Activated T-helper 17 cell treated with anti-CD3 and anti-CD28 coated beads, Interleukin-2, amount 50 U/mL, for 72 hours (primary cell): ENCODE measurements at places on chromosomes 6 and 20. TPM values are rescaled to one million over a fixed set of nuclear protein-coding genes. Genes with fewer than 3 reads are reported as not detected.

The PDE10A gene
- not detected for total RNA-seq

- no peak for ATAC-seq
Observed at GRCh38 chr6:37099442-37099841, 70.5 kb upstream of the PIM1 start.

The HLA-DOB gene
- 2.8 TPM for total RNA-seq

The BPIFA1 gene
- total RNA-seq = not detected

- no peak for ATAC-seq
Observed at GRCh38 chr20:45722047-45722446, at the start of gene SPINT4. SPINT4 (plus strand) TSS chr20:45722347; CDS start chr20:45722368, 21 bp downstream.

- no peak for ATAC-seq
Observed at GRCh38 chr20:1761116-1761515, 103.5 kb upstream of the SIRPG start.

GRCh38 chr6:149472241-149472640, 12.6 kb downstream of the ZC3H12D start:
- ATAC-seq = peak; percentile 73

DNA sequence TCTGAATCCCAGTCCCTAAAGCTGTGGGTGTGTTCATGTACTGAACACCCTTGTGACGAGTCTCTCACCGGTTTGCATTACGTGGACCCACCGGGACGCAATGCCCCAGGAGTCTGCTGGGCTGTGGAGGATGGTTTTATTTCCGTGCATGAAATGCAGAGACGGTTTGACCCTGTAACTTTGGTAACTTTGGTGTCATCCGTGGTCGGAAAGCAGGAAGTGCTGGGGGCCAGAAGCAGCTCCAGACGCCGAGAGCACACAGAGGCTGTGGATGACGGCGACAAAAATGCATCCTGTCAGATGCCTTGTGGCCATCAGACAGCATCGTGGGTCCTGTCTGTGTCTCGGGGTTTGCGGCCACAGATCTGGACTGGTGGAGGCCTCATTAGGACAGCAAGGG, 7.2 kb downstream of the BHLHE23 start:
- ATAC-seq = no peak

GRCh38 chr20:46709459-46710152, at the start of gene SLC2A10:
SLC2A10 (plus strand) TSS chr20:46709649; CDS start chr20:46709737, 88 bp downstream.
- no peak for ATAC-seq

The UTRN gene
- total RNA-seq = 51.2 TPM

DNA sequence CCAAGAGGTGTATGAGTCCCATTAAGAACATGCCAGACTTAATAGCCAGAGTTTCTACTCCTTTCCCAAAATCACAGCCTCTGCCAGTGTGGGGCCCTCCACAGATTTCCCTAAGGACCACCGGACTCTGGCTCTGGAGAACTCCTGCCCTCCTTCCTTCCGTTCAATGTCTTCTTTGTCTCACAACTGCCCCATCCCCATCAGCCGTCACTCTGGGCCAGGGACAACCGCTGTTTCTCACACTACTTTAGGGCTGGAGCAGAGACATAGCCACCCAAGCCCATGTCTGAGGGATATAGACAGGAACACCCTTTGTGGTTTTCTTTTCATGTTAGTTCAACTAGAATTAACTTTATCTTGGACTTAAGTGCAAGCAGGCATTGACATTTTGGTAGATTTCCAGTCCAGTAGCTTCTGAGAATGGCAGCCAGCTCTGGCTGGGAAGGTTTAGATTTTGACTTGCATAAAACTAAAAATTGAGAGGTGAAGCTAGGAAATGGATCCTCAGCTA, 6.7 kb upstream of the ACSS1 start:
- ATAC-seq = no peak

DNA sequence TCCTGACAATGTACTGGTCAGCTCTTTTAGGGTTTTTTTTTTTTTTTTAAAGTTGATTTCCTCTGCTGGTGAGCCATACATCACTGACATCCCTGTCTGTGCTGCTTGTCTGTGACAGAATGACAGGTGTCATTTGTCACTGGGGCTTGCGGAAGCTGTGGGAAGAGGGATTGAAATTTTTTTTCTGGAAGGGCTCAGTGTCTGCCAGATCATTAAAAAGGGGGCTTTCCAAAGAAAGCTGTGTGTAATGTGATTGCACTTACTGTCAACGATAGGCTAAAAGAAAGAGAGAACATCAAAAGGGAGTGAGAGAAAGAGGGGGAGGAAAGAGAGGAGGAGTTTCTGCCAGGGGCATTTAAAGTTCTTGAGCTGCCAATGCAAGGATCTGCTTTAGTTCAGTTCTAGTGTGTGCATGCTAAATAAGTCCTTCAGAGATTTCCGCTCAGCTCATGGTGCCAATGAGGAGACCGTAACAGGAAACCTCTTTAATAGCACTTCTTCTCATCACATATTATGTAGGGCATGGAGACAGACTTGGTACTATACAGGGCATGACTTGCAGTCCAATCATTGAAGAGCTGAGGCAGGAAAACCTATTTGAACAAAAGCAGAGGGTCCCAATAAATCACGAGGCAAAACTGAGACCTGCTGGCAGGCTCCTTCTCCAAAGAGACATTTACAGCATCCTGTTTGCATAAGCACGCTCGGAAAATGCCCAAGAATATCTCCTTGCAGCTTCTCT, 177.2 kb downstream of the TSHZ2 start:
- no peak for ATAC-seq
